ENCODE measurements at places on chromosomes 3 and 15.

DNA sequence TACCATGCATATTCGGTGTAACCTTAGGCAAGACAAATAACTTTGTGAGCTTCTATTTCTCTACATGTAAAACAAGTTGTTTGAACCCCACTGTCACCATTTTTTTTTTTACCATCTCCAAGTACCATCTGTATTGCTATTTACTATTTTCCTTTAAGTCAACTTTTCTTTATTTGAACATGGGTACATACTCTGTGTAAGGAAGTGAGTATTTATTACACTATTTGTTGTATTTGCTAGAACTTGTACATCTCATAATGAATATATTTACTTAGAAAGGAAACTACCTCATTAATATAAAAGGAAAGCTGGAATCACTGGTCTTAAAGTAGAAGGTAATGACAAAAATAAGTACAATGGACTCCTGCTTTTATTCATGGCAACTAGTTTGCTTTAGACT is 69.9 kb downstream of the WNT5A start:
- DNase-seq: no peak

- no peak for DNase-seq
Observed at GRCh38 chr3:144636833-144637232, 665.2 kb downstream of the DIPK2A start.

- DNase-seq: peak; percentile 89
Observed at GRCh38 chr15:40340740-40341400, at the start of gene CCDC9B. Gene CCDC9B (minus strand): TSS chr15:40340939. CDS start chr15:40340819, 120 bp downstream.

DNA sequence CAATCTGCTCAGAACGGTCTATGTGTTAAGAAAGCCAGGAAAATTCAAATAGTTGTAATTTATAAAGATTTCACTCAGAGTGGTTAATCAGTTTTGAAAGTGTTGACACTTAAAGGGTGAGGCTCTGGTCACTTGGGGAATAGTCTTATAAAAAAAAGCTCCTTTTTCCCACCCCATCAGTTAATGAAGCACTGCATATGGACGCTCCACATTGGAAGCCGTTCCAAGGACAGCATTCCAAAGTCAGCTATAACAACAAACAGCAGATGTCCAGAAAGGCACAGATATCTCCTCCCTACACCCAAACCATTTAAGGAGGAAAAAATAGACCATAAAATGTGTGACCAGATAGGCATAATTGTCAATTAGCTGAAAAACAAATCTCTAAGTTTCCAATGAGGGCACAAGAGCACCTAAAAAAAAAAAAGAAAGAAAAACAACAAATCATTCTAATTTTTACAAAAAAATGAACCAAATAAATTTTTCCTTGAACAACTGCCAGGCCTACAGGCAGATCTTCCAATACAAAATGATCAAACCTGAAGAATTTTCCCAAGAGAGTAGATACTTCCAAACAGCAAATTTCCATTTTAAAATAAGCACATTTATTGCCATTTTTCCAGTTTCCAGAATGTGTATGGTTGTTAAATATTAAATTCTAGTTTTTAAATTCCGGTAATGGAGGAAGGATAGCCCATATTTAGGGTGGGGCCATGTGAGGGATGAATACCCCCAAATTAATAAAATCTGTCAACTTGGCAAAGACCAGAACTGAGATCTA is 198.3 kb downstream of the ERC2 start:
- DNase-seq: no peak

DNA sequence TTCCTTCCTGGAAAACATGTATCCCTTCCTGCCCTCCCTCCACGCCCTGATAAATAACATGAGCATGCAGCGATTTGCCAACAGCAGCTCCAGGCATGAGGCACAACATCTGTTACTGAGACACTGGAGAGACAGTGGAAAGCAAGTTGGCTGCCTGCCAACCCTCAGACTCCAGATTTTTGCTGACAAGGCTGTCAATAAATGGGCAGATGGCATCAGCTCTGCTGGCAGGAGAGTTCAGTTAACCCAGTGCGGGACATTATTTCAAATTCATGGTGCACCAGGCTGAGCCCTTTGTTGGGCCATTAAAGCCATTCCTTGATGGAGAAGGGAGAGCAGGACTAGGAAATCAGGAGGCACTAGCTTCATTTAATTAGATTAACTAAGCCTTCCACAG is 293.3 kb downstream of the MEX3B start:
- DNase-seq: no peak

GRCh38 chr3:72320955-72321303 is 527.3 kb downstream of the SHQ1 start:
- no peak for DNase-seq

DNA sequence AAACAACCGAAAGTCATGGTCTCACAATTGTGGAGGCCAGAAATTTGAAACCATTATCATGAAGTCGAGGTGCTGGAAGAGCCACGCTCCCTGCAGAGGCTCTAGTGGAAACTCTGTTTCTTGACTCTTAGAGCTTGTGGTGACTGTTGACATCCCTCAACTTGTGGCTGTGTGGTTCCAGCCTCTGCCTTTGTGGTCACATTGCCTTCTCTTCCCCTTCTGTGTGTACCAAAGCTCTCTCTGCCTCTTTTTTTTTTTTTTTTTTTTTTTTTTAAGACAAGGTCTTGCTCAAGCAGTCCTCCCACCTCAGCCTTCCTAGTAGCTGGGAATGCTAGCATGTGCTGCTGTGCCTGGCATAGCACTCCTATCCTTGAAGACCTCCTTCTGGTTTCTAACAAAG is 48.7 kb upstream of the CRTC3 start:
- DNase-seq: no peak

DNA sequence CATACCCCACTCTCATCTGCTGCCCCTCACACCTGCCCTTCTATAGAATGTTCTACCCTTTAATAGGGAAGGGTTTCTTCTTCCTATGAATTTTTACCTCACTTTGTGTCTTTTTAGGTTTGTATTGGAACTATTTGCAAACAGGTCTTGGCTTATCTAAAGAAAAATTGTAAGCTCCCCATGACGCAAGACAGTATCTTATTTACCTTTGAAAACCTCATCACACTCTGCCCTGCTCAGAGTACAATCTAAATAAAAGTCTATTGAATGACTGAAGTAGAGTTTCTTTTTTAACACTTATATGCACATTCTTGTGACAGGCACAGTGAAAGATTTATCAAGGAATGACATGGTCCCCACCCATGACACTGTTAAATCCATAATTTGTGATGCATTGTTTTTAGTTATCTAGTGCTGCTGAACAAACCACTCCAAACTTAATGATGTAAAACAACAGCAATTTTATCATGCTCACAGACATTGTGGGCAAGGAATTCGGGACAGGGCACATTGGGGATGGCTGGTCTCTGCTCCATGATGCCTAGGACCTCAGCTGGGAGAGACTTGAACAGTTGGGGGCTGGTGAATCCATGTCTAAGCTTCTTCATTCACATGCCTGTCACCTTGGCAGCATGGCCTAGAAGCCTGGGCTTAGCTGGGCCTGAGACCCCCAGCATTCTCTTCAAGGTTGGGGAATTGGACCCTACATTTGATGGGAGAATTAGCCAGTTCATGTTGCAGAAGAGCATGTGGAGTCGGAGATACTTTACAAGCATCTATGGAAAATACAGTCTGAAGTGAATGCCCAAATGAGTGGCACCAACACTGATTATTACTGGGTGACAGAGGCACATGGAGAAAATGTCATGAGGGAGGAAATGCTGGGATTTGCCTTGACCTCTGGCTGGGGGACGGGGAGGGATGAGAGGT is 252.2 kb upstream of the CTDSPL start:
- DNase-seq: no peak

GRCh38 chr3:112651071-112651470 is 10.1 kb upstream of the CCDC80 start:
- DNase-seq: no peak

- DNase-seq: peak; percentile 77
Observed at GRCh38 chr15:78212546-78213424, 21.6 kb downstream of the ACSBG1 start.

DNA sequence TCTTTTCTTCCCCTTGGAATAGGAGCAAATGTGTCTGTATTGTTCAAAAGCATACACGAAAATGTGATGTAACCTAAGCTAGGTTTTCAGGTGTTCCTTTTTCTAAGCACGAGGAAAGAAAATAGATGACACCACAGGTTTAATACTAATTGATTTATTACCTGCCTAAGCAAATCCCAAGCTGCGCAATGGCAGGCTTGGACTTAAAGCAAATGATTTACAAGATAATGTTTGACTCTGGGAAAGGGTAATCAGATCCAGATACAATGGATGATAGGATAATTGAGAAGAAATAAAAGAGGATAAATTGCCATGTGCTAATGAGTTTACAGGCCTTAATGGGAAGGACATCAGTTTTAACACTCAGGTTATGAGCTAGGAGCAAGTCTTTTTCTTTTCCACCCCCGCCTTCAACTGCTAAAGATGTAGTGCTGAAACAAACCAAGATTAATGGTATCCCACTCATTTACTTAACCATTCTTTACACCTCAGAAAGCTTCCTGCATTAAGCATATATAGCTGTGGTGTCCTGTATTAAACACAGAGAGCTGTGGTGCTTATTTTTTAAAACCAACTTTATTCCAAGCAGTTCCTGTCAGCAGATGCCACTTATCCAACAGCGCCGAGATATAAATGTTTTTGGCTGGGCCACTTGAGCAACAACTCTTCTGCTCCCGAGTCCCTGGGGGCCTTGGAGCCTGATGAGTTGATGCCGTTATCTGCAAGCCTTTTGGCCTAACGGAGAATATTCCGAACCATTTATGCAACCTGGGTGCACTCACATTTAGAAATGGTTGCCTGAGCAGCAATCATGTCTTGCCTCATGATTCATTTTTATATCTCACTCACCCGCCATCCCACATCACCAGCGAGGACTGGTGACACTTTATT is 205.5 kb downstream of the MECOM start:
- DNase-seq: no peak

DNA sequence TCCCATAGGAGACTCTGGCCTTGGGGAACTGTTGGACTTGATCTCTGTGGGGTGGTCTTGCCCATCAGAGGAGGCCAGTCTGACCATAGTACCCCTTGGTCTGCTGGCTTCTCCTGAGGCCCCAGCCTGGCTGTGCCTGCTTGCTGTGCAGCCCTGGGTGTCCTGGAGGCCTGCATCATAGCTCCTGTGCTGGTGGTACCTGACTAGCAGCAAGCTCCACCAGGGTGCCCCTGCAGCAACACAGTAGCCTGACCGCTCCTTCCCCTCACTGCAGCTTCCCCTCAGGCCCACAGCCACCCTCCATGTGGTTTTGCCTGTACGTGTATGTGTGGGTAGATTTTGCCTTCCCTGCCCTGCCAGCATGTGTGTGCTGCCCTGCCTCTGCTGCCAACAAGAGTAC is 85.6 kb upstream of the TTC14 start:
- DNase-seq: no peak

- DNase-seq: no peak
Observed at GRCh38 chr3:23169551-23169950, 33.6 kb upstream of the UBE2E2 start.

DNA sequence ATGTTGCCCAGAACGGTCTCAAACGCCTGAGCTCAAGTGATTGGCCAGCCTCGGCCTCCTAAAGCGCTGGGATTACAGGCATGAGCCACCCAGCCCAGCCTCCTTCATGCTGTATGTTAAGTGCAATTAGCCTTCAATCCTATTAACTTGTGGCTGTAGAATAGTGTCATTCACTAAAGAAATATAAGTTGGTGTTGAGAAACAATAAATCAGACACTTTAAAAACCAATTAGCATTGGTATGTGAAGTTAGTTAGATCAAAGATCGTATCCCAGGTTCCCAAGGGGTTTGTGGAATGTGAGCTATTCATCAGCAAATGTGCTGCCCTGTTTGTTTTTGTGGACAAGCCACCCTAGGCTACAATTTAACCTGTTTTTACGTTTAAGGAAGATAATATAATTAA is 11.0 kb upstream of the PIK3CB start:
- DNase-seq: no peak

GRCh38 chr3:155031186-155031585 is 48.9 kb upstream of the MME start:
- no peak for DNase-seq

DNA sequence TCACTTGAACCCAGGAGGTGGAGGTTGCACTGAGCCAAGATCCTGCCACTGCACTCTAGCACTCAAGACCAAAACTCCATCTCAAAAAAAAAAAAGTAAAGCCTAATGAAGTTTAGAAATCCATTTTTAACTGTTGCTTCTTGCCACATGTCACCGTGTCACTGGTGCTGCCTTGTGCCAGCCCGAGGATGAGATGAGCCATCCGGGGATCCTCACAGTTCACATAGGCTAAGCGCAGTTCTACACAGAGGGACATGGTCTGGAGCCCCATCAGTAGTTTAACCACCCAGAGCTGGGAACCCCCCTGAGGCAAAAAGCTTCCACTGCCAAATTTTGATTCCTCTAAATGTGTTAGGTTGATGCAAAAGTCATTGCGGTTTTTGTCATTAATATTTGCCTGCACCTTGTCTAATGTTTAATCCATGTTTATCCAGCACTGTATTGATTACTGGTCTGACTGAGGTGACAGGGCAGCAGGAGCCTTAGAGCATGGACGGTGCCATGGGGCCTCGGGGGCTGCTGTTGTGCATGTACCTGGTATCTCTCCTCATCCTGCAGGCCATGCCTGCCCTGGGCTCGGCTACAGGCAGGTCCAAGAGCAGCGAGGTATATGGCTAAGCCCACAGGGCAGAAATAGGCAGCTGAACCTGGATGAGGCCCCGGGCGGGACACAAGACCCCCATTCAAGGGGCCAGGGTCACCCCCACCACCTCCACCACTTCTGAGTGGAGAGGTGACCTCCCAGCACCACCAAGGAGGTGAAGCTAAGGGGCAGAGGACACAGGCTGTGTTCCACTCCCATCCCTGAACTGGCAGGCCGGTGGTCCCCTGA is at the start of gene ITIH1:
TSS of gene ITIH1 (plus strand) at position 473 of the 832 bp plus-strand sequence. CDS start at position 490, 17 bp downstream.
- no peak for DNase-seq

GRCh38 chr15:56088389-56088788 is 95.0 kb upstream of the NEDD4 start:
- DNase-seq: no peak

- no peak for DNase-seq
Observed at GRCh38 chr15:83809345-83809744, 155.4 kb downstream of the ADAMTSL3 start.

- no peak for DNase-seq
Observed at GRCh38 chr3:125192190-125193035, 20.1 kb downstream of the SLC12A8 start.

- no peak for DNase-seq
Observed at GRCh38 chr15:95556225-95556624, 774.3 kb upstream of the NR2F2 start.

GRCh38 chr3:117399311-117400078 is 689.9 kb downstream of the TUSC7 start:
- peak; percentile 47 for DNase-seq

GRCh38 chr3:122307976-122308375 is 17.1 kb upstream of the CSTA start:
- no peak for DNase-seq

- no peak for DNase-seq
Observed at GRCh38 chr3:190594171-190594570, 80.3 kb downstream of the IL1RAP start.

DNA sequence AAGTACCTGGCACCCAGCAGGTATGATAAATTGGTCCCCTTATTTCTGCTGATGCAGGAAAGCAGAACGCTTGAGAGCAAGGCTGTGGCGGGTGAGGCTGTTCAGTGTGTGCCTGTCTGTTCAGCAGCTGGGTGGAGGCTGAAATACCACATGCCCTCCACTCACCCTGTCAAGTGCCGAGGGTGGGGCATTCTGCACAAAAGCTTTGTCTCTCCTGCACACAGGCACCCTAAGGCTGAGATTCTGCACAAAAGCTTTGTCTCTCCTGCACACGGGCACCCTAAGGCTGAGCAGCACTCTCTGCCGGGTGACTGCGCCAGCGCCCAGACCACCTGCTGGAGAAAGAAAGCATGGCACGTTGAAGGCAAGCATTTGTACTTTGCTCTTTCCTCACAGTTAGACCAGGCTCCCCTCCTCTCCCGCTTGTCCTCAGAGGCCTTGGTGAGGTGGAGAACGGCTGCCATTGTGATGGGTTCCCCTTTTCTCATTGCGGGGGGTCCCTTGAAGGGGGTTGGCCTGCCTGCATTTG is 97.5 kb downstream of the BDH1 start:
- DNase-seq: no peak

All from AG08396 (cell line).